Activated T-helper 1 cell treated with anti-CD3 and anti-CD28 coated beads, Interleukin-12 subunit alpha, Interleukin-12 subunit beta, Interleukin-2, Interleukin-4 antibody, amounts not matched to agents 30 ng/mL and 10 ng/mL and 1 ng/mL, durations not matched to agents 14 hours and 24 hours and 36 hours (primary cell): ENCODE measurements at places on chromosomes 3 and 15. TPM values are rescaled to one million over a fixed set of nuclear protein-coding genes. Genes with fewer than 3 reads are reported as not detected.

Gene PRICKLE2
- not detected in 2 replicates for total RNA-seq

GRCh38 chr15:71916834-71917233 lies 106.5 kb downstream of the NR2E3 start:
- no peak for DNase-seq

GRCh38 chr3:17023006-17023664 lies 138.4 kb downstream of the PLCL2 start:
- peak; percentile 61 for DNase-seq

- DNase-seq, result no peak
Observed at GRCh38 chr15:90583471-90584252, 53.9 kb downstream of the CRTC3 start.

Gene SLCO2A1
- total RNA-seq, result not detected in 2 replicates

- DNase-seq, result no peak
Observed at GRCh38 chr15:74866090-74866489, 7.1 kb downstream of the SCAMP2 start.

DNA sequence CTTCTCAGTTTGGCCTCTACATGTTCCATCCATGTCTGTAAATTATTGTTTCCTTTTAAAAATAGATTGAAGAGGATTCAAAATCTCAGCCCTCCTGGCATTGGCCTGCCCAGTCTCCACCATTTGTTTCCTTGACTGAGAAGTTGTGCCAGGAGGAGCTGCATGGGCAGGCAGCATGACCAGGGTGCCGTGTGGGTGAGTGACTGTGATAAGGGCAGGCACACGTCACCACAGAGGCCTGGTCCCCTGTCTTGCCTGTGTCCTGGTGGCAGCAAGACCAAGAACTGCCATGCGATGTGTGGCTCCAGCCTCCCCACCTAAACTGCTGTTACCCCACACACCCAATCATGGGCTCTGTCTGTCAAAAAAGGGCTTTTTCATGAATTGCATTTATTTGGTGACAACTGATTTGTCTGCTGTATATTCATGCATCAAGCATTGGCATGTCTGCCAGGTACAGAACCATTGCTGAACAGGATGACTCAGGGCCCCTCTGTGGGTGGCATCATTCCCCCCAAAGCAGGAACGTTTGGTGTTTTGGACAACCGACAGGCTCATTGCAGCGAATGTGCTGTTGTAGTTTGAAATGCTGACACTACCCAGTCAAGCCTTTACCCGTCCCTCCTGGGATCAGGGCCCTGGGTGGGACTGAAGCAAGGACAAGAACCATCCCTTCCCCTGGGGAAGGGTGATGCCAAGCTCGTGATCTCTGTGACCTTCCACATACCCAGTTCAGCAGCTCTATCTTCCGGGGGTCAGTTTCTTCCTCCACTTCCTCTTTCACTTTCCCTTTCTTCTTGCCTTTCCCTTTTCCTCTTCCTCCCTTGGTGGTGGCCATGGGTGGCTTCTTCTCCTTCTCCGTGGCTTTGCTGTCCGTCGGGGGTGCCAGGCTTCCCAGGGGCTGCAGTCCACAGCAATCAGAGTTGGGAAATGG lies 51.6 kb downstream of the TRPM1 start:
- DNase-seq, result no peak

Gene LTK
- total RNA-seq, result 0.13 TPM in 1 of 2 replicates, not detected in the other

Gene KLHL40
- total RNA-seq, result not detected in 2 replicates

- DNase-seq, result no peak
Observed at GRCh38 chr3:2714834-2715233, 395.3 kb downstream of the IL5RA start.

DNA sequence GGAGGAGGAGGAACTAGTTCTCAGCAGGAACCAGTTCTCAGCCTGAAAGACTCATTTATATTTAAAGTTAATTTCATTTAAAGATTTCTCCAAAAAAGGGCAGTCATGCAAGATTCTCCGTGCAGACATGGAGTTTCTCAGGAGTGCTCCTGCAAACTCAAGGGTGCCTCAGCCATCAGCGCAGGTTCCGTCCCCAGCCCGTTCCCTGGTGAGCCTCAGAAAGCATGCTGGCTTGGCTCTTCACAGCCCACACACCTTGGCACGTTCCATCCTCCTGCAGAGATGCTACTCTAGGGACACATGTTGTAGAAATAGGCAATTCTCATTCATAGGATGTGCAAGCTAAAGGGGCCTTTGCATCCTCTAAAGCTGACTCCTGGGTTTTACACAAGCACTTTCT lies 123.0 kb downstream of the LIPC start:
- no peak for DNase-seq

- no peak for DNase-seq
Observed at GRCh38 chr15:86164232-86164898, 84.7 kb downstream of the AGBL1 start.

DNA sequence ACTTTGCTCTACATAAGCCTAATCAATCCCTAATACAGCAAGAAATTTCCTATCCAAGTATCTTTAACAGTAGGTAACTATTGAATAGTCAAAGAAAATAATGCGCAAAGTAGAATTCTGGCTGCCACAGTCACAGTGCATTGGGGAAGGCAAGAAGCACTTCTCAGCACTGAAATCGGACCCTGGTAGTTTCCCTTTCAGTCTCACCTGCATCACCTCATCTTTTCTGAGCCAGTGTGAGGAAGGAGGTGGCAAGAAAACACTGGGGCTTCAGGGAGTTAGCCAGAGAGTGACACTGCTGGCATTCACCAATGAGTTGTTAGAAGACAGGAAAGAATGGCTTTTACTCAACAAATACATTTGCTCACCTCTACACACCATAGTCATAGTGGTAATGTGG lies 8.3 kb downstream of the TRIM42 start:
- no peak for DNase-seq

Gene MEIS2
- not detected in 2 replicates for total RNA-seq

DNA sequence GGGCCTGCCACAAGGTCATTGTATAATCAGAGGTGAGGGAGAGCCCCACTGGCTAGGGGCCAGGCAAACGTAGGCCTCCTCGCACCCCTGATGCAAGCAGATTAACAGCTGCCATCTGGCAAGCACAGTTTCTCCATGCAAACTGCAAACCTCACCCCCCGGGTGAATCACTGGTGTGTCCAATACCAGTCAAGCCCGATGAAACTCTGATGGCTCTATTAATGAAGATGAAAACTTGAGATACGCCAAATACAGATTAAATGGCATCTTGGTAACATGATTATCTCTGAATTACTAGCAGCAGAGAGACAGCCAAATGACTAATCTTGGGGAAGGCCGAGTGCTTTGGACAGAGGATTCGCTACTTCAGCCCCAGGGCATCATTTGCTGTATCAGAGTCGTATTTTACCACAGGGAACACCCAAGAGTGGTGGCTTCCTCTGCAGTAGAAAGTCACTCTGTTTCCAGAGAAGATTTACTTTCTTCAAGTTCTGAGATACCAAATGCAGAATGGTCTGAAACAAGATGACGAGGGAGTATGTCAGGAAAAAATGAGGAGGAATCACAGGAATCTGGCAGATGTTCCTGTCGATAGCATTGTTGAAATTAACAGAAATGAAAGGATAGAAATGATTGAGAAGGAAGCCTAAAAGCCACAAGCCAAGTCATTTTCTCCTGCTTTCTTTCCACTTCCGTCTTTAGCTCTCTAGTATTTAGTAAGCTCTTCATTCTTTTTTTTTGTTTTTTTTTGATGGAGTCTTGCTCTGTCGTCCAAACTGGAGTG lies 96.2 kb upstream of the NR2F2 start:
- no peak for DNase-seq

GRCh38 chr3:147418808-147419701 lies 9.9 kb downstream of the ZIC1 start:
- no peak for DNase-seq

DNA sequence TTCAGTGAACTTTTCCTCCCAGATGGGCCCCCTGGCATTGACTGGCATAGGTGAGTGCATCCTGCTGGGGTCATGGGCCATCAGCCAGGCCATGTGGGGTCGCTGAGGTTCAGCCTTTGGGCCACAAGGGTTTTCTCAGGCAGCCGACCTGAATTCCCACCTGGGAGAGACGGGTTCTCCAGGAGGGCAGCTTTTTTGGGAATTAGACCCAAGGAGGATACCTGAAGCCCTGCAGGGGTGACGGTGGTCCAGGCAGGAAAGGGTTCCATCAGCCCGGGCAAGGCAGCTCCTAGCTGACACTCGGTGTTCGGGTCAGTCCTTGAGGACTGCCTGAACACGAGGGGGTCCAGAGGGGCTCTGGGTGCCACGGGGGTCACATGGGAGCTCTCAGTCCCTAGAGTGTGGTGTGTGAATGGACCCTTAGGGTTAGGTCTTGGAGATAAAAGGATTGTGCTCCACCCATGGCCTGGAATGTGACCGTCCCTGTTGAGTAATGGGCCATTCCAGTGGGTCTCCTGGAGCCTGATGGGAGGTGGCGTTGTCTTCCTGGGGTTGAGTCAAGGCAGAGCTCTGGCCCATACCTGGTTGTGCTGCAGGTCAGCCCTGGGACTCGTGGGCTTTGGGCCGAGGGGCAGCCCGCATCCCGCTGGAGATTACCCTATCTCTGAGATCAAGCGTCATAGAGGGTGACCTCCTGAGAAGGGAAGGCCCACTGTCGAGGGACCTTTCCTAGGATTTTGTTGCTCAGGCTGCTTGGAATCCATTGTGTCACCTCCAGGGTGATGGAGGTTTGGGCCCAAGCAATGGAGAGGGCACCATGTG lies 192.8 kb downstream of the UBE3A start:
- no peak for DNase-seq

Gene RBP2
- not detected in 2 replicates for total RNA-seq

GRCh38 chr3:133892541-133893231 lies 3.0 kb downstream of the RAB6B start:
- no peak for DNase-seq

DNA sequence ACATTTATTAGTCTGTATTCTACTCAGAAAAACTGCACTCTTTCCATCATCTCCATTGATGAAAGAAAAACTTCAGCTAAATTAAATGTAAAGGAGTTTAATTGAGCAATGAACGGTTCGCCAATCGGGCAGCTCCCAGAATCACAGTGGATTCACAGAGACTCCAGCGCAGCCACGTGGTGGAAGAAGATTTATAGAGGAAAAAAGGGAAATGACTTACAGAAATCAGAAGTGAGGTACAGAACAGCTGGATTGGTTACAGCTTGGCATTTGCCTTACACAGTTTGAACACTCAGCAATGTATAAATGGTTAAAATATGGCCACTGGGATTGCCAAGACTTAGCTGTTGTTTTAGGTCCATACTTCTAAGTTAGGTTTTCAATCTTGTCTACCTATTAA lies 2.8 kb upstream of the SUCLG2 start:
- no peak for DNase-seq

Gene FANCD2OS
- not detected in 2 replicates for total RNA-seq

- DNase-seq, result no peak
Observed at GRCh38 chr15:25501828-25502446, 63.1 kb upstream of the UBE3A start.

DNA sequence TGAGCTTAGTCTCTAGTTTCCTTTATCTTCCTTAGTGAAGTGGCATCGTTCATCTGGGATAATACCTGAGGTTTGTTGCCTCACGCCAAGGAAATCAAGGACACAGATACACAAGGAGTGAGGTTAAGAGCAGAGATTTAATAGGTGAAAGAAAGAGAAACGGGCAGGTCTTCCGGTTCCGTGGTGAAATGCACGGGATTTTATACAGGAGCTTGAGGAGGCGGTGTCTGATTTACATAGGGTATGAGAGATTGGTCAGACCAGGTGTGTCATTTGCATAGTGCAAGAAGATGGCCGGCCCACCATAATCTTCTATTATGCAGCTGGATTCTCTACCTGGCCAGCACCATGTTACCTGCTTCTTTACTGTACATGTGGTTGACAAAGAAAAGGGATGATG lies 17.2 kb downstream of the ARRDC4 start:
- no peak for DNase-seq

DNA sequence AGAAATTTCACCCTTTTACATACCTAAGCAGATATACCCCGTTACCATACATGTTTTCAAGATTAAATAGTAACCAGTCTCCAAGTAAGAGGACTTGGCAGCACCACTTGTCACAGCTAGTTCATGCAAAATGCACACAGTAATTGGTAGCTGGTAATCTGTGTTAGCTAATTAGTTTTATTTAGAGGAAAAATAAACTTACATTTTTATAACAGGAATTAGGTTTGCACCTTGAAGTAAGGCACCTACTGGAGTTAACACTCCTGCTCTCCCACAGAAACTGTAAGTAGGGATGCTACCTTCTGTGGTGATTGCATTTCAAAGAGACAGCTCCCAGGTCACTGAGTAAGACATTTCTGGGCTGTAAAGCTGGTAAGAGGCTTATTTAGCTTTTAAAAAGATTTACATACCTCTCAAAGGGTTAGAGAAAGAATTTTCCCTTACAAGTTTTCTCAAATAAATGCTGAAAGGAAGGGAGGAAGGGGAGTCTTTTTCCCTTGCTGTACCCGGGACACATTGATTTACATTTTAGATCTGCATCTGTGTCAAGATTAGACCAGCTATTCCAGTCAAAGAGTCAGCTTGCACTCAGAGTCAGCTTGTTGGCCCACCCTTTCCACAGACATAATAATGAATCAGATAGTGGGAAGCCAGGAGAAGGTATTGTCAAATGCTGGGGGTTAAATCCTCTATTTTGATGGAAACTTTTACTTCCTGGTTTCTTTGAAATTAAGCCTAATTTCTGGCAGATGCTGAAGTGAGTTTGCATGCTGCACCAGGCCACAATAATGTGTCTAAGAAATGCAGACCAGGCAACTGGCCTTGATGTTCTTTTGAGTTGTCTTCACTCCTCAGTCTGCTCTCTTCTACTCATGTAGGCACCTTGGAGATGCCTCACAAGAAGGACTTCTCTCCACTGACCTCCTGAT lies 77.6 kb upstream of the CHD2 start:
- no peak for DNase-seq

DNA sequence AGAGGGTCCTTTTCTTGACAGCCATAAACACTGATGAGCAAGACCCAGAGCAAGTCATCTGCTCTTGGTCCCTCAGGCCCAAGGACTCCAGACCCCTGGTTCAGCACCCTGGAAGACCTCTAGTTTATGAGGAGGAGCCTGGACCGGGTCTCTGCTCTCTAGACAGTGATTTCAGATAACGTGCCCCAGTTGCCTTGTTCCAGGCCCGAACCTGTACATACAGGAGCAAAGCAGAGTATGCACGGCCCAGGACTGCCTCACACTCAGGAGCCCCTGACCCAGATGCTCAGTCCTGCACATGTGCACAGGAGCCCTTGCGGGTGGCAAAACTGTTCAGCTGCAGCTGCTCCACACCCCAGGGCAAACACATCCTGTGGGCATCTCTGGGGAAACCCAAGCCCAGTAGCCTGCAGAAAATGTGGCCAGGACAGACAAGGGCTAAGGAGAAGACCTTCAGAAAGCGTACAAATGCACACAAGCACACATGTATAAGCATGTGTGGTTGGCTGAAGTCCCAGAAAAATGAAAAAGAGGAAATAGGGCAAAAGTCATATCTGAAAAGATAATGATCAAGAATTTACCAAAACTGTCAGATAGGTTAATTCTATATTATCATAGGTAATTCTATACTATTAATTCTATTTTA lies 59.9 kb upstream of the CORO2B start:
- no peak for DNase-seq

Gene GABRB3
- total RNA-seq, result not detected in 2 replicates

Gene MGLL
- total RNA-seq, result 2.2 and 2.5 TPM in 2 replicates

Gene THUMPD3
- total RNA-seq, result 61.4 and 62.4 TPM in 2 replicates
